ENCODE measurements at places on chromosomes 11 and 22.

- DNase-seq, result peak; percentile 96
Observed at GRCh38 chr11:114036147-114036811, 23.2 kb upstream of the ZBTB16 start.

- DNase-seq, result no peak
Observed at GRCh38 chr11:44923806-44924205, 26.9 kb downstream of the TP53I11 start.

DNA sequence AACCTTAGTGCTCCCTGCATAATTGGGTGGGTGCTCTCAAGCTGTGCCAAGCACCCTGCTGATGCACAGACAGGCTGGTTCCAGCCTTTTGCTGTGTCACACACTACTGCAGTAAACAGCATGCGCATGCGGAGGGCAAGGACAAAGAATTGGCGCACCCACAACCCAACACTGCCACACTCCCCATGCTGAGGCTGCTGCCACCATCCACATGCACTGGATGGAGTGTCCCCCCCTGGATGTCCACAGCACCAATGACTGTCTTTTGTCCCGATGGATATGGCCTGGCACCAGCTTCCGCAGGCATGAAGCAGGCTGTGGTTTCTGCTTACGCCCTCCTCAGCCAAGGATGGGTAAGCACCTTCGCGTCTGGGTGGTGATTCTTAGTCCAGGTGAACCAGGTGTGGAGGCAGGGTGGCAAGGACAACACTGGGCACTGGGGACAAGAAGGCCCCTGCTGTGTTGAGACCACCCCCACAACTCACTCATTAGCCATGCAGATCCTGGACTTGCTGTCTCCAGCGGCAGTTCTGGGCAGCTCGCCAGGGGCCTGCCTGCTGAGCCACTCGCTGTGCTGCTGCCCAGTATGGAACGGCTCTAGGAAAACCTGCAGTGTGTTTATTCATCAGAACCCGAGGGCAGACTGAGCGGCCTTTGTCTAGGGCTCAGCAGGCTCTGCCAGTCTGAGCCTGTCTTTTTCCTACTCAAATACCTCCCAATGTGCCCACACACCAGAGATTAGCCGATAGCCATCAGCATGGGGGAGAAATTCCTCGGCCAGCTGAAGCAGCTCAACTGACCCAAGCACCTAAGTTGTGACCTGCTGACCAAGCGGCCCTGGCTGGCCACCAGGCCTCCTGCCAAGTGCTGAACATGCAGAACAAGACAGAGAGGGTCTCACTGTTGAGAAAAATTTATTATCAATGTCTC lies 8.2 kb upstream of the NAP1L4 start:
- DNase-seq, result no peak

DNA sequence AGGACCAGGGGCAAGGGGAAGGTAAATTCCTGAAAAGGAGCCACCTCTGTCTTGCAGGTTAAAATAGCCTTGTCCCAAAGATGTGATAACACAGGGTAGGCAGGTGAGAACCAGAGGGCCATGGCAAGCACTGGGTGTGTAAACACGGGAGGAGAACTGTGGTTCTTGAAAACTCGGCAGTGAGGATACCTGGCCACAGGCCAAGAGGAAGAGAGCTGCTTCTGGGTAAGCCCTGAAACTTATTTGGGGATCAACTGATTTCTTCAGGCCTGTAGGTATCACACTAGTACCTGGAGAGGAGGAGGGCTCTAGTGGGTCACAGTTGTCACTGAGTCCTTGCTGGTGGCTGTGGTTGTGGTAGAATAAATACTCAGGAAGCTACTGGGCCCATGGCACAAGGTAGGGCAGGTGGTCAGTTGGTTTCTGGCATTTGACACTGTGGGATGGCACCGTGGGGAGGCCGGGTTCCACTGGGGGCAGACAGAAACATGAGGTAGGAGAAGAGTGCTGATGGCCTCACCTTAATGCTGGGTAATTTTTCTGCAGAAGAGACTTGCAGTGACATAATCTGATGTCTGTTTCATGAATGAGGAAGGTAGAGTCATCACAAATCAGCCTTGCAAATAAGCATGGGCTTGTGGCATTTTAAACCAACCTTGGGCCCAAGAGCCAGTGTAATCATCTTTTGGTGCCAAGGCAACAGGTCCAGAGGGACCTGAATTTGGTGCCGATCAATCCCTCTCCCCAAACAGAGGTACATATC lies 22.0 kb downstream of the AMPD3 start:
- no peak for DNase-seq

DNA sequence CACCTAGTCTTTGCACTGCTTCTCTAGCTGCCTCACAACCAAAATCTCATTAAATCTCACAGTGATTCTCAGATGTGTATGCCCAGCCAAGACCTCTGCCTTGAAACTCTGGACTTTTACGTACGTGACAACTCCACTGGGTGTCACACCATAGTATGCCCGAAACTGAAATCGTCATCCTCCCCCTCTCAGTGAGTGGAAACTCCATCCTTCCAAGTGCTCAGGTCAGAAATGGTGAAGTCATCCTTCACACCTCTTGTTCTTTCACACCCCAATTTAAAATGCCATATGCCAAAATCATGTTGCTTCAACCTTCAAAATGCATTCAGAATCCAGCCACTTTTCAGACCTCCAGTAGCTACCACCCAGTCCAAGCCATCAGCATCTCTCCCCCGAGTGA lies 42.5 kb downstream of the SFI1 start:
- no peak for DNase-seq

DNA sequence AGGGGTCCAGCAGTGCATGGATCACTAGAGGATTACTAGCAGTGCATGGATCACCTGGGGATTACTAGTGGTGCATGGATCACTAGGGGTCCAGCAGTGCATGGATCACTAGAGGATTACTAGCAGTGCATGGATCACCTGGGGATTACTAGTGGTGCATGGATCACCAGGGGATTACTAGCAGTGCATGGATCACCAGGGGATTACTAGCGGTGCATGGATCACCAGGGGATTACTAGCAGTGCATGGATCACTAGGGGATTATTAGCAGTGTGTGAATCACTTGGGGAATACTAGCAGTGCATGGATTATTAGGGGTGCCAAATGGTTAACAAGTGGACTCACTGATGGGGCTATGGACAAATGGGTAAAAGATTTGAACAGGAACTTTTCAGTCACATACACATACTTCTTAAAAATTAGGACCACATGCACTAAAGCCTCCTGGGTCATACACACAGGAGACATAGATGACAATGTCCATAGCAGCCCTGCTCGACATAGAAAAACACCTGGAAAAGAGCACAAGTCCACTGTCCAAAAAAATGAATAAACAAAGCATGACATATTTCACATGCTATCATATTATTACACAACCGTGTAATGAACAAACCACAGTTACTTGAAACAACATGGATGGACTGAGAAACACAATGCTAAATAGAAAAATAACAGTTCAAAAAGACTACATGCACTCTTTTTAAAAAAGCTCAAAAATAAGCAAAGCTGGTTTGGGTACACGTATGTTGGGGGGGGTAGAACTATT lies 109.8 kb downstream of the CD44 start:
- DNase-seq, result no peak

- no peak for DNase-seq
Observed at GRCh38 chr11:43556612-43557375, 123.7 kb upstream of the HSD17B12 start.

DNA sequence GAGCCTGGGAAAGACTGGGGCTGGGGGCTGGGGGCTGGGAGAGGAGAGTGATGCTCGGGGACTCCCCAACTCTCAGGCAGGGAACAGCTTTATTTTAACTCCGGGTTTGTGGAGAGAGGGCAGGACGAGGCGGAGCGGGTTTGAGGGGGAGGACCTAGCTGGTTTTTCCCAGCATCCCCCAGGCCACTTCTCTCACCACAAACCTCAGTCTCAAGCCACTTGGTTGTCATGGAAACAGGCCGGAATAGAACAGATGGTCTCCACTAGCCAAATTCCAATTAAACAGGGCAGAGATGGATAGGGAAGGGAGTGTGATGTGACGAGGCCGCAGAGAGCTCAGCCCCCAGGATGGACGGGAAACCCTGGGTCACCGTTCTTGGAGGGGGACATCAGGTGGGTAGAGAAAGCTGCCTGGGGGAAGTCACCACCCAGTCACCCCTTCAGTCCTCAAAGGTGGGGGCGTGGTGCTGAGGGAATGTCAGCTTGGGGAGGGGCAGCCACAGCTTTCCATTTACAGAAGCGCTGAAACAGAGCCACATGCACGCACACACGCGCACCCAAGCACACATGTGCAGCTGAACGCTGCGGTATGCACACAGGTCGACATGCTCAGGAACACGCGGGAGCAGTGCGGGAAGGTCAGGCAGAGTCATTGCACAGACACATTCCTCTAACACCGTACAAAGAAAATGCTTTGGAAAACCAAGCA lies 19.2 kb downstream of the NECTIN1 start:
- peak; percentile 83 for DNase-seq

GRCh38 chr11:134230339-134230738 lies 5.9 kb downstream of the VPS26B start:
- no peak for DNase-seq

GRCh38 chr11:34929794-34930763 lies 13.7 kb downstream of the PDHX start:
- DNase-seq, result no peak

- DNase-seq, result peak; percentile 93
Observed at GRCh38 chr11:44600839-44601383, 35.4 kb downstream of the CD82 start.

DNA sequence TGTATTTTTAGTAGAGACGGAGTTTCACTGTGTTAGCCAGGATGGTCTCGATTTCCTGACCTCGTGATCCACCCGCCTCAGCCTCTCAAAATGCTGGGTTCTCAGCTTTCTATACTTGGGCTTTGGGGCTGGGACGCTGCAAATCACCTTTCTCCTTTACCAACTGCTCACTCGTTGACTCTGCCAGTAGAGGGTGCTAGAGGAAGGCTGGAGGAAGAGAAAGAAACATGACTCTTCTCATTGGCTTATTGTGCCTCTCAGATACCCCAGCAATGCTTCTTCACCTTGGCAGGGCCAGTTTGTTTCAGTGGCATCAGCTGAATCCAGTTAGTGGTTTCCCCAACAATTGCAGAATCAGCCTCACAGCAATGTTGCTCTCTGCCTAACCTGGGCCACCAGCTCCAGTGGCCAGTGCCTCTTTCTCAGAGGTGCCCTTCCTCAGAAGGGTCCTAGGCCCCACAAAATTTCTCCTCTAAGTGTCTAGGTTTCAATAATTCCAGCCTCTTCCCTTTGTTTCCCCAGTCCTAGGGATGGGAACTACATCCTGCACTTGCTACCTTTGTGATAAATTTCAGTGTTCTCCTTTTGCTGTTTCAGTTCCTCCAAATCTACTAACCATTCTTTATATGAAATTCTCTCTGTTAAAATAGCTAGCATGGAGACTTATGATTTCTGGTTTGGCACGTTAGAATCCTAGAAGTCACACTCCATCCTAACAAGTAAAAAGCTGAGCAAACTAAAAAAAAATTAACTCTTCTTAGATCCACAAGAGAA lies 71.5 kb upstream of the VSTM5 start:
- DNase-seq, result peak; percentile 82

DNA sequence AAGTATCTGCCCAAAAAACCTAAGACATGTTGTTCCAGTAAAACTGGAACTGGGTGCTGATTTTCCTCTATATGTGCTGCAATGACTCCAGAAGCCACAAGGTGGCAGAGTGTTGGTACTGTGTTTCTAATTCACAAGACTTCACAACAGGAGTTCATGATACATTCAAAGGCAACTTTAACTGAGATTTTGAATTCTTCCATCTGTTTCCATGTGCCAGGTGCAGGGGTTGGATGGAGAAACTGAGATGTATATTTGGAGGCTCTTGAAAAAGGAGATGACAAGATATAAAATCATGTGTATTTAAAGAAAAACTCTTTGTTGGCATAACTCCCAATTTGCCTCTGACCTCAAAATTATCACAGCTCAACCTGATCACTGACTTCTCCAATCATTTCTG lies 1098.6 kb upstream of the CCDC90B start:
- peak; percentile 39 for DNase-seq

DNA sequence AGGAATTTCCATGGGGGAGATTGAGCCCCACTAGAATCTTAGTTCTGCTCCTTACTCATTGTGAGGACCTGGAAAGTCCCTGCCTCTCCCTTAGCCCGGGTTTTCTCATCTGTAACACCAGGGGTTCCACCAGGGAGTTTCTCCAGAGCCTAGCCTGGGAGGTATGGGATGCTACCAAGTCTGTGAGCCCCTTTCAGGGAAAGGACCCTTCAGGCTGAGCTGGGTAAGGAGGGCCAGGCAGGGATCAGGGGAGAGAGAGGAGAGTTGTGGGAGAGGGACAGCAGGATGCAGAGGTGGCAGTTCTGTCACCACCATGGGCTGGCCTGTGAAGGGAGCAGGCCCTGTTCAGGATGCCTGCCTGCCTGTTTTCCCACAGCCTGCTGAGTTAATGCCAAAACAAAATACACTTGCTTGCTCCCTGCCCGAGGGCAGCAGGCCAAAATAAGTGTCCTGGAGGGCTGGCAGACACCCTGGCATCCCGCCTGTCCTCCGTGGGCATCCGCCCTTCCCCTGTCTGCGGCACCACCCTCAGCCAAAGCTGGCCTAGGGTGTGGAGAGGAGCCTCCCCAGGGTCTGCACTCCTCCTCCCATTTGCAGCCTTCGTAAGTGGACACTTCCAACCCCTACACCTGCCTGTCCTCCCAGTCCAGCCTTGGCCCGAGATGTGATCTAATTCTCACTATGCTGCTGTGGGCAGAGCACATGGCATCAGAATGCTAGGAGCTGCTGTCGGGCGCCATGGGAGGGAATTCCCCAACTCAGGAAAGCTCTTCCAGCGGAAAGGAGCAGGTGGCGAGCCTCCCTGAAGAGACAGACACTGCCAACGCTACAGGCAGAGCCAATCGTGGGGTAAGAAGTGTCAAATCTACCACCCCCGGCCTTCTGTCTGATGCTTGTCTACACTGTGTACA lies 5.9 kb upstream of the FCHSD2 start:
- DNase-seq, result no peak

DNA sequence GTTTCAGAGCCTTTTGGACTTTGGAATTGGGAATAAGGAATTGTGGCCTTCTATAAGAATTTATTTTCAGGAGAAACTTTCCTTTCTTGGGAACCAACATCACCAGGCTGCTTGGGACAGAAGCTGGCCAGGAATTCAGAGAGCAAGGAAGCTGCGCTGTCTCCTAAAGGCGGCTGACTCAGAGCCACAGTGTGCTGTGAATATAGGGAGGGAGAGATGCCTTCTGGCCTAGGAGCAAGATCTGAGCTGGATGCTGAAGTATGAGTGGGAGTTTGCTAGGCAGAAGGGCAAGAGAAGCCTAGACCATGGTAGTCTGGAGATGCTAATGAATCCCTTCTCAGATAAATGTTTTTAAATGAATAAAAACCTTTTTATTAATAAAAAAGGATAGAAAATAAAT lies 213.7 kb upstream of the TBCEL start:
- DNase-seq, result no peak

DNA sequence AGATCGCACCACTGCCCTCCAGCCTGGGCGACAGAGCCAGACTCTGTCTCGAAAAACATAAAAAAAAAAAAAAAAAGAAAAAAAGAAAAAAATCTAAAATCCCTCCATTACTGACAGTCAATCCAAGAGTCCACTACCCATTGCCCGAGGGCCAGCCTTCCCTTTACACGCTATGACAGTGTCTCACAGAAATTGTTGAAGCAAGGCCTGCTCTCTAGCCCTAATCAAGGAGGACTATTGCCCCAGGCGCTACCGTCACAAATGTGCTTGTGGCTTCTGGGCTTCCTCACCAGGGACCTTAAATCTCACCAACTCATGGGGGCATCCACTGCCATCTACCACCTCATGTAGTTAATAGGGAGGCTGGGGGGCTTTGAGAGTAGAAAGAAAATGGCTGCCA lies 49.9 kb downstream of the UBASH3B start:
- no peak for DNase-seq

GRCh38 chr11:66861774-66862558 lies 5.1 kb downstream of the LRFN4 start:
- no peak for DNase-seq

GRCh38 chr11:96238563-96239135 lies 104.3 kb downstream of the MAML2 start:
- no peak for DNase-seq

GRCh38 chr11:8082391-8083087 lies 1.5 kb downstream of the TUB start:
- DNase-seq, result peak; percentile 73
